ENCODE measurements at places on chromosomes 13 and 19.

- no peak for DNase-seq
These were observed 376.7 kb downstream of the OXGR1 start for GRCh38 chr13:96617528-96617927.

DNA sequence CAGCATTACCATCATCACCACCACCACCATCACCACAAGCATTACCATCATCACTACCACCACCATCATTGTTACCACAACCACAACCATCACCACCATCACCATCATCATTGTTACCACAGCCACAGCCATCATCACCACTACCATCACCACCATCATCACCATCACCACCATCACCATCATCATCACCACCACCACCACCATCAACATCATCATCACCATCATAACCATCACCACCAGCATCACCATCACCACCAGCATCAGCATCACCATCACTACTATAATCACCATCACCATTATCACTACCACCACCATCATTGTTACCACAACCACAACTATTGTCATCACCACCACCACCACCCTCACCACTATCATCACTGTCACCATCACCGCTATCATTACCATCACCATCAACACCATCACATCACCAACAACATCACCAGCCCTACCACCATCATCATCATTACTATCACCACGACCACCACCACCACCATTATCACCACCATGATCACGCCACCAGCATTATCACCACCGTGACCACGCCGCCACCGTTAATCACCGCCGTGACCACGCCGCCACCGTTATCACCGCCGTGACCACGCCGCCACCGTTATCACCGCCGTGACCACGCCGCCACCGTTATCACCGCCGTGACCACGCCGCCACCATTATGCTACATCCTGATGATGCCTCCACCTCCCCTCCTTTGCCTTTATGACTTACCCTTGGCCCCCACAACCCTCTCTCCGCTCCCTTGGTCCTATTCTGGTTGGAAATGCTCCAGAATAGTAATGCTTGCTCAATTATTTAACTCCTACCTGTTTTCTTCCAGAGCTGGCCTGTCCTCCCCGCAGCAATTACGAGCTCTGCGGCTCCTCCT is 10.0 kb upstream of the FXYD3 start:
- DNase-seq, result no peak

DNA sequence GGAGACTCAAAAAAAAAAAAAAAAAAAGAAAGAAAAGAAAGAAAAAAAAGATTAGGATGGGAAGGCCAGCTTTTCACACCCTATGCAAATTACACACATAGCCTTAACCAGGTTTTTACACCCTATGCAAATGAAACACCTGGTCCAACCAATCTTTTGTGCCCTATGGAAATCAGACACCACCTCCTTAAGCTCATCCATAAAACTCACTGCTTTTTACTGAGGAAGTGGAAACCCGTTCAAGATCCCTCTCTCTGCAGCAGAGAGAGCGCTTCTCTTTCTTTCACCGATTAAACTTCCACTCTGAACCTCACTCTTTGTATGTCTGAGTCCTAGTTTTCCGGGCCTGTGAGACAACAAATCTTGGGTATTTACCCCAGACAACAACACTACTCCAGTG is 25.3 kb upstream of the HOMER3 start:
- DNase-seq, result no peak

GRCh38 chr13:27043013-27043412 is 128.6 kb downstream of the USP12 start:
- peak; percentile 90 for DNase-seq

DNA sequence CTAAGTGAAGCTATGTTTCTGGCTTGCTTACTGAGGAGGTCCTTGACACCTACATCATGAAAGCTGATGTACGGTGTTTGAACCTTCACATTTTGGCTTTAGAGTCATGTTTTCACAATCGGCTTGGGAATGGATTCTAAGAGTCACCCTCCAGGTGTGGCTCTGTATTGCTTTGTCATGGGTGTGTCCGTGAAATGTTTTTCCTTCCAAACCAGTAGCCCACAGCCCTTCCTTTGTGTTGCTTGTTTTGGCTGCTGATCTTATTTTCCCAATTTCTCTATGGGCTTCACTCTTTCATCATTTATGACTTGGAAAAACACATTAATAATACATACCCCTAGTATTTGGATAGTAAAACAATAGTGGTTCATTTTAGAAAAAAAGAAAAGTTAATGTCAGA is 240.6 kb downstream of the GGACT start:
- DNase-seq, result no peak
